ENCODE measurements at places on chromosomes 5 and 9.

- DNase-seq = no peak
Observed at GRCh38 chr5:56454219-56454862, 221.2 kb upstream of the ANKRD55 start.

- DNase-seq = no peak
Observed at GRCh38 chr9:83981126-83981871, 694 bp downstream of the RMI1 start.

- no peak for DNase-seq
Observed at GRCh38 chr5:15260356-15261268, 239.4 kb upstream of the FBXL7 start.

DNA sequence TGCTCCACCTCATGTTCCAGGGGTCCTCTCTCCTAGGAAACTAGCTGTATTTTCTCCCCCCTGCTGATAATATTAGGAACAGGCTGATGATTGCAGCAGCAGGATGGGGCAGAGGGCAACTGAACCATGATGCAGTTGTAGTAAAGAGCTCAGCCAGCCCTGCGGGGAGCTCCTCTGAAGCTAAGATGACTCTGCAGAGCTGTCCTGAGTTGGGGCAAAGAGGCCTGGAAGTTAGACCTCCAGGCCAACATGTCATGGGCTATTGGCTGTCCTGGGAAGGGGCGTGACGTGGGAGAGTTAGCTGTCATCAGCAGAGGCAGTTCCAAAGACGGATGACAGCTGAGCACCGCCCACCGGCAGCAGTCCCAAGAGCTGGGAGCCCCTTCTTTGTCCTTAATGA is 6.6 kb upstream of the FBP1 start:
- DNase-seq = no peak

DNA sequence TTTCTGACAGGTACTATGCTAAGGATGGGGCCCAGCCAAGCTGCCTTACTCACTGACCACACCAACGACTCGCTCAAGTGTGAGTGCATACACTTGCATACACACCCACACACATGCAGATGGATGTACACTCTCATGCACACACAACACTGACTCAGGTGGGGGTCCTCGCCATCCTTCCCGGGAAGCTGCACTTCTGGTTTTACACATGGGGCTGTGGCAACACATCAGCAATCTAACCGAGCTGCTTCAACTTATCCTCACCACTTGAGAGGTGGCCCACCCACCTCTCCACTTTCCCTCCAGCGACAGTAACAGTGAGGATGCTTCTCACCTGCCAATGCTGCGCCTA is 67.2 kb upstream of the SLC25A51 start:
- DNase-seq = no peak

GRCh38 chr5:118447350-118447749 is 541.0 kb downstream of the DTWD2 start:
- DNase-seq = no peak

DNA sequence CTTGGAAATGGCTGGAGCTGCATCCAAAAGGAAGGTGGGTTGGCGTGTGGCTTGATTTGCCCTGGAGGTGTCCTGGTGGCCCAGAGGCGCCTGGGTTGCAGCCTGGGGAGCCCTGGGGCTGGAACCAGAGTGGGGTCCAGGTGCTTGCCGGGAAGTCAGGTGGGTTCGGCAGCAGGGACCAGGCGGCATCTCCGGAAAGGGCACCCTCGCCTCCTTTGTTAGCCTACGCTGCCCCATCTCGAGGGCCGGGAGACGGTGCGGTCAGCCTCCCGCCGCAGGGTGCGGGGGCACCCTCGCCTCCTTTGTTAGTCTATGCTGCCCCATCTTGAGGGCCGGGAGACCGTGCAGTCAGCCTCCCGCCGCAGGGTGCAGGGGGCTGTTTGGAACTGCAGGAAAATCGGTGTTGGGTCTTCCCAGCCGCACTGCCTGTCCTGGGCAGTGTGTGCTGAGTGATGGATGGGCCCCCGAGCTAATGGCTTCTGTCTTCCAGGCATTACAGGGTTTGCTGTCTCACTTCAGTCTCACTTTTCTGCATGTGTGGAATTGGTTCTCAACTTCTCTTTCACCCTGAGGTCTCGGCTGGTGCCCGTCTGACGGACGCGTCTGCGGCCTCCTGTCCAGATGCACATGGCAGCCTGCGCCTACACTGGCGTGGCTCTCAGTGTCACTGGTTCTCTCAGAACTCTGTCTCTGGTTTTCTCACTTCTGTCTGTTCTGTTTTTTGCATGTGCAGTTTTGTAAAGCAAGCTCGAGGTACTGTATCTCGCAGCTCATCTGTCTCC is 139.0 kb downstream of the CACNA1B start:
- DNase-seq = no peak

DNA sequence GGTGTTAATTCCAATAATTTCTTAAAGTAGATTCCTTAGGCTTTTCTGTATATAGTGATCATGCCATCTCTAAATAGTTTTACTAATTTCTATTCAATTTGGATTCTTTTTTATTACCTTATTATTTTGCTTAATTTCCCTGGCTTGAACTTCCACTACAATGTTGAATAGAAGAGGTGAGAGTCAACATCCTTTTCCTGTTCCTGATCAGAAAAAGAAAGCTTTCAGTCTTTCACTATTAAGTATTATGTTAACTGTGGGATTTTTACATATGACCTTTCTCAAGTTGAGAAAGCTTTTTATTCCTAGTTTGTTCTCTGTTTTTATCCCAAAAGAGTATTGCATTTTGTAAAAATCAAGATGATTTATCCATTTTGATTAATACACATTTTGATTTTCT is 574.5 kb upstream of the TLE4 start:
- DNase-seq = no peak

DNA sequence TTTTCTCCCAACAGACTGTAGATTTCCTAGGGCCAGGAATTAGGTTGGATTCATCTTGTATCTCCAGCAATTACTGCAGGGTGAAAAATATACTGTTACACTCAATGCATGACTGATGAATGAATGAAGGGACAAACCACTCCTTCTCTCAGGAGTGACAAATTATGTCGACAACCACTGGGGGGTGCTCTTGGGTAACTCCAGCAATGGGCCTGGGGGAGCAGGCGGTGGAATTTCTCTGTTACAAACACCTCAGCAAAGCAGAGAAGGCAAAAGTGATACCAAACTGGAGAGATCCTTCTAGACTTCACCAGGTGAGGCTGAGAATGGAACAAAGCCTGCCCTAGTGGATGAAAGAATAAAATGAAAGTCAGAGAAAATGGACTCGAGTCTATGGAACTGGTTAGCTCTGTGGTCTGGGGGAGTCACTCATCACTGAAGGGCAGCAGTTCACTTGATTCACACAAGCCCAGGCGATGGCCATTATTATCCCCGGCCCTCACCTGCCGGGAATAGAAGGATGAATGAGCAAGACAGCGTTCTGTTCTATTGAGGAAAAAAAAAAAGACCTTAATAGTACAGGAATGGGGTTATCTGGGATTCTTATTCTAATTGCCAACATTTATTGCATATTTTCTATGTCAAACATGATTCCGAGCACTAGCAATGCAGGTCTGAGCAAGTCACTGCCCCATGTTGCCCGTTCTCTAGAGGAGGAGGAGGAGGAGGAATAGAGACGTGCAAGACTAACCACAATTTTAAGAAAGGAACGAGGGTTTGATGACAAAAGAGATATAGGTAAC is 341.1 kb downstream of the ASTN2 start:
- no peak for DNase-seq

DNA sequence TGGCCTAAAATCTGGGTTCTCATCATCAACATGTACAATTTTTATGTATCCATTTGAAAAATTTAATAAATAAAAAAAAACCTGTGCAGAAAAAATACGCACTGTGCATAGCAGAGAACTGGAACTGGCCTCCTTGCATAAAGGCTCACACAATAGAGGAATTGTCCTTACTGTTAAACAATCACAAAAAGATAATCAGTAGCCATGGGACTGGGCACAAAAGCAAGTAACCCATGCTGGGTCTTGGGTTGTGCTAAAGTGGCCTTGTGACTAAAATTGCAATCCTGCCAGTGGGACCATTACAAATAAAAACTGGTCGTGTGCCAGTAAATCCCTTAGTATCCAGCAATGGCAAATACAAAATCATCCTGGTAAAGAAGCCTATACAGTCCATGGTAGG is 1646.6 kb downstream of the MAT2B start:
- DNase-seq = no peak

DNA sequence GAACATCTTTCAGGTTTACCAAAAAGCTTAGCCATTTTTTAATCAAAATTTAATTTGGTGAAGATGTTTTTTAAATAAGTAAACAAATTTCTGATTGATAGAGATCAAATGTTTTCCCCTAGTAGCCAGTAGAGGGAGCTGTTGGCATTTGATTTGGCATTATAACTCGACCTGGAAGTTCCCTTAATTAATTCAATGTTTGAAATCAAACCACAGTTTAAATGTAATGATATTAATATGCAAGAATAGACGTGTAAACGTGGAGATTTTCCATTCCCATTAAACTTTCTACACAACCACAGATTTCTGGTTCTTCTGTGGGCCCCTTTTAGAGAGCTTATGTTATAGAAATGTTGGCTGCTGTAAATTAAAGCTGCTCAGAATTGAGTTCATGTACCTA is 148.1 kb upstream of the MPDZ start:
- no peak for DNase-seq

DNA sequence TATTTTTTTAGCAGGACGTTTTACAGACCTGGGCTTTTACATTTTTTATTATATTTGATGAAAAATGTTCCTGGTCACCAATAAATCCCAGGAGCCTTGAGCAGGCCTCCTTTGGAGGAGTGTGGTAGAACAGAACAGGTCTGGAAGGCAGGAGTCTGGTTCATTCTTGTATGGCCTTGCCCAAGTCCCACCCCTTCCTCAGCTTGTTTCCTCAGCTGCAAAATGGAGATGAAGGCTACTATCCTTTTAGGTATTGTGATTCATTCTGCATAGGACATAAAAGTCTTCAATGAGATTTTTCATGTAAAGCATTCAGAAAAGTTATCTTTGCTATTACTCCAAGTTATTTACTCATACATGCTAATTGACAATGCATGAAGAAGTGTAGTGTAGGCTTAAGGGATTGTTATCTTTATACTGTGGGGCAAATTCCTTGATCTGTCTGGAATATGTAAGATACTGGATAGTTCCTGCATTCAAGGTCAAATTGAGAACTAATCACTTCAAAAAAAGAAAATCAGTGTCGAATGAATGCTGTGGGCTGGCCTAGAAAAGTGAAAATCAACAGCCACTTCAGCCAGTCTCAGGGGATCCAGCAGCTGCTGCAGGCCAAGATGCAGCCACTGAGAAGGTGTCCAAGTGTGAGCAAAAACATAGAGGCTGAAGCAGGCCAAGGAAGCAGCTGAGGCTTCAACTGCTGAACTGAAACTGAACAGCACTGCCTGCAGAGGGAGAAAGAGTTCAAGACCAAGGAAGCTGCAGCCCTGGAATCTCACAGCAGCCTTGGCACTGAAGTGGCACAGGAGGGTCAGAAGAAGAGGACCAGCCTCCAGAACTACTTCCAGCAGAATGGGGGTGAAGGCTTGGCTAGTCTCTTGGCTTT is 15.5 kb upstream of the SLC36A3 start:
- no peak for DNase-seq

DNA sequence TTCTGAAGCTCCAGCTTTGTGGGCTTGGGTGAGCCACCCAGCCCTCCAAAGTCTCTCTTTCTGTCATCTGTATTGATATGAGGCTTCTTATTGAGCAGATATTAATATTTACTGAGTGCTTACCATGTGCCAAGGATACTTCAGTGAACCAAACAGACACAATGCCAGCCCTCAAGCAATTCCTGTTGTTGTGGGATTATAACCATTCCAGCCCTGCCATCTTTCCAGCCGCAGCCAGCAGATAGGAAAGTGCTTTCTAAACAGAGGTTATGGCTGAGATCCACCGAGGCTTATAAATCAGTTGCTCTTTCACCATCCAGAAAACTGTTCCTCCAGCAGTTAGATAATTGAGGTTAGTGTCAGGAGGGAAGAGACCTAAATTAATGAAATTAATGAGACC is 137.7 kb upstream of the ALDH1B1 start:
- DNase-seq = no peak

DNA sequence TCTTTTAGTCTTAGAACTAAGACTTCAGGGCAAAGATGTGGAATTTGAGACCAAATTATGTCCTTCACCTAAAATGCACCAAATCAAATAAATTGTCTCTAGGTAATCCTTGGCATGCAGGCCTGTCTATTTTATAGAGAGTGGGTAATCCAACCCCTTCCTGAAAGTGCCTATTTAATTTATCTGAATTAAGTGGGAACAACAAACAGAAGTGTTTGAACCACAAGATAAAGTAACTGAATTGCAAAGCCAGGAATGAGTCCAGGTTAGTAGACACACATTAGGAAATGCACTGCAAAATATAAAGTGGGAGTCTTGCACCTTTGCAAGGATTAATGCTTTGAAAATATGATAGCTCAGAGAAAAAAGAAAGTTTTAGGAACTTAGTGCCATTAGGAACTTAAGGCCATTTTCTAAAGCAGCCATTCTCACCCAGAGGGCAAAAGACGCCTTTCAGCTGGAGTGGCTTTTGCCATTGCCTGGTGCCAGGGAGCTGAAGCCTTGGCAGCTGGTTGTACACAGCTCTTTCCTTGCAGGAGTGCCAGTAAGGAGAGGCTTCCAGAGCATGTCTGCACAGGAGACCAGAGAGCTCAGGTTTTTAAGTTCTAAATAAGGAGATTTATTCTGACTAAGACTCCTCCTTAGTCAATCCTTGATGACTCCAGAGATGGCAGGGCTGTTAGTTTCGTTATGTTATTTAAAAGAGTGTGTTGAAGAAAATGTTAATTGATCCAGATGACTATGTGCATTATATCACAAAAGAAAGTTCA is 151.7 kb upstream of the ELL2 start:
- no peak for DNase-seq

DNA sequence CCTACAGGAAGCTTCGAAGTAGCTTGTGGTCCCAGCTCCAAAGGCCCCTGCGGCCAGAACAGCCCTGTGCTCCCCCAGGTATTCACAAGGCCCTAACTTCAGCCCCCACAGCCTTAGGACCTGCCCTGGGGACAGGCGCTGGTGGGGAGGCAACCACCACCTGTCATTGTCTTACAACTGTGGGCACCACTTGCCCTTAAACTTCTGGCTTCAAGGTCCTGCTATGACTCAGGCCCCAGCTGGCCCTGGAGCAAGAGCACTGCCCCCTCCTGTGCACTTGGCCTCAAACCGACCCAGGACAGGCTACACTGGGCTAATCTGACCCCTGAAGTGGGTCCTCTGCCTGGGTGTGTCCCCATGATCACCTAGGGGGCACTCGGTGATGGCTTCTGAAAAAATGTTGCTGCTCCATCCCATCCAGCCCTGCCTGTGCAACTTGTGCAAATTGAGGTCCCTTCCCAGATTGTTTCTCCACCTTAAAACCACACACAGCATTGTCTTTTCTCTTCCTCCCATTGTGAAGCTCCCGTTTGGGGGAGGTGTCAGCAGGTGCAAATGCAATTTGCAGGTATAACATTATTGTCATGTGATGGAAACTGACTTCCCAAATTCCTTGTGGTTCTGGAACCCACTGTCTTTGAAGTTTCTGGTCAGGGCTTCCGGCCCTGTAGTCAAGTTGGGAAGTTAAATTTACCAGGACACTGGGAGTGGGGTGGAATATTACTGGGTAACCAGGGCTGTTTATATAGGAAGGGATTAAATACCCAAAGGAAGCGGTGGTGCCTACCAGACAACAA is 1.1 kb upstream of the PROB1 start:
- no peak for DNase-seq
